NCI-H1930 (cell line): ENCODE measurements at places on chromosomes 2 and 18.

DNA sequence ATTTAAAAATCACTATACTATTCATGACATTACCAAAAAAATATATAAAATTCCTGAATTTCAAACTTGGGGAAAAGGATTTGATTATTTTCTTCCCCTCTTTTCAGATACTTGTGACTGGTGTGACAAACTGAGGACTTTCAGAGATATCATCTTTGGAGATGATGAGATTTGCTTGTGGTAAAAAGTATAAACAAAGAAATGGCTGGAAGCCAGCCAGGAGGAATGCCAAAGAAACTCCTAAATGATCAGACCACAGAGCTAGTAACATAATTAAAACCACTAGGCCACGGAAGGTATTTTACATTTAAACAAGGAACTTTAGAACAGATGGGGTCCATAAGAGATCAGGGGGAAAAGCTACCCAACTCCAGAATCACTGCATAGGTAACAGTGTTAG is 58.7 kb downstream of the PIGN start:
- DNase-seq, result no peak

- DNase-seq, result no peak
These were observed 448.2 kb upstream of the SETBP1 start for GRCh38 chr18:44232500-44232899.

DNA sequence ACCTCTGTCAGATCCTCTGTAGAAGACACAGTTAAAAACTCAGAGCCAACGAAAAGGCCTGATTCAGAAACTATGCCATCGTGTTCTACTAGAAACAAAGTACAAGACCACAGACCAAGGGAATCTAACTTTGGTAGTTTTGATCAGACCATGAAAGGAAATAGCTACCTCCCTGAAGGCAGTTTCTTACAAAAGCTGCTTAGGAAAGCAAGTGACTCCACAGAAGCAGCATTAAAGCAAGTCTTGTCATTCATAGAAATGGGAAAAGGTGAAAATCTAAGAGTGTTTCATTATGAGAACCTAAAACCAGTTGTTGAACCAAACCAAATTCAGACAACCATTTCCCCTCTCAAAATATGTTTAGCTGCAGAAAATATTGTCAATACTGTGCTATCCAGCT is 58.2 kb downstream of the FSIP2 start:
- DNase-seq, result no peak

- no peak for DNase-seq
These were observed 1.3 kb downstream of the EML6 start for GRCh38 chr2:54724560-54725342.

GRCh38 chr2:131023758-131024157 is 69.5 kb downstream of the FAM168B start:
- DNase-seq, result no peak

GRCh38 chr2:33437815-33438214 is 38.6 kb upstream of the RASGRP3 start:
- DNase-seq, result no peak

DNA sequence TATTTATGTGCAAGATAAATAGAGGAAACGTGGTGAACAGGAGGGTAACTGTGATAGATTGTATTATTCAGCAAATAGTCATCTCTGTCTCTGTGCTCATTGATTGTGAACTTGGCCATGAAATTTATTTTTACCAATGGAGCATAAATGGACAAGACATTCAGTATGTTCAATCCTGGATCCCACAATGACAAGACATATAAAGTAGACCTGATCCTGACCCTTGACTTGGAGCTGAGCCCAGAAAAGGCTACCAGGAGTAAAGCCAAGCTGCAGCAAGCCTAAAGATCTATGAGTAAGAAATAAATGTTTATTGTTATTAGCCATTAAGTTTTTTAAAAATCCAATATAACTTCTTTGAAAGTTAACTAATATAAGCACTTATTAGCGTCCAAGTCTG is 531.2 kb downstream of the PIK3C3 start:
- no peak for DNase-seq

GRCh38 chr2:54077088-54077900 is 38.1 kb upstream of the ACYP2 start:
- DNase-seq, result no peak

- DNase-seq, result no peak
These were observed 1078.5 kb upstream of the ZEB2 start for GRCh38 chr2:145598434-145598833.

GRCh38 chr2:72676341-72677025 is 149.3 kb downstream of the EXOC6B start:
- DNase-seq, result no peak

GRCh38 chr18:56197241-56197859 is 441.0 kb downstream of the TXNL1 start:
- DNase-seq, result no peak

DNA sequence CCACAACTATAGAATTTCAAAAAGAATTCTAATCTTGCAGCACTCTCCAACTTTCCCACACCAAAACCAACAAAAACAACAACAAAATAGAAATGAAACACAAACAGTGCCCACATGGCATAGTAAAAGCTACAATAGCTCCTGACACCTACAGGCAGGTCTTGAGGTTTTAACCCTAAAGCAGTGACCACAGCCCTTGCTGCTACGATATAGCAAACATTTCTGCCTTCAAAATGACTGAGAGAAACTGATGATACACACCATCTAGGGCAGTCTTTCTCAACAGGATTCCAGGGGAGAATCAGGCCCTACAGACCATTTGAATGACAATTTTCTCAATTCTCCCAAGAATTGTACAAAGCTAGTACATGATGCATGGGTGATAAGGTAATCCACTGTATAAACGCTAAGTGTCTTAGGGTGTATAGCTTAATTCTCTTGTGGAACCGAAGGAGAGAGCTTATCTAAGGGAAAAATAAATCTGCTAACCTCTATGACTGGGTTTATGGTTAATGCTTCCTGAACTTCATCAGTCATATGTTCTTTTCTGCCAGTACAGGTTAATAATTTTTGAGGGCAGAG is 46.5 kb downstream of the TRAK2 start:
- no peak for DNase-seq

DNA sequence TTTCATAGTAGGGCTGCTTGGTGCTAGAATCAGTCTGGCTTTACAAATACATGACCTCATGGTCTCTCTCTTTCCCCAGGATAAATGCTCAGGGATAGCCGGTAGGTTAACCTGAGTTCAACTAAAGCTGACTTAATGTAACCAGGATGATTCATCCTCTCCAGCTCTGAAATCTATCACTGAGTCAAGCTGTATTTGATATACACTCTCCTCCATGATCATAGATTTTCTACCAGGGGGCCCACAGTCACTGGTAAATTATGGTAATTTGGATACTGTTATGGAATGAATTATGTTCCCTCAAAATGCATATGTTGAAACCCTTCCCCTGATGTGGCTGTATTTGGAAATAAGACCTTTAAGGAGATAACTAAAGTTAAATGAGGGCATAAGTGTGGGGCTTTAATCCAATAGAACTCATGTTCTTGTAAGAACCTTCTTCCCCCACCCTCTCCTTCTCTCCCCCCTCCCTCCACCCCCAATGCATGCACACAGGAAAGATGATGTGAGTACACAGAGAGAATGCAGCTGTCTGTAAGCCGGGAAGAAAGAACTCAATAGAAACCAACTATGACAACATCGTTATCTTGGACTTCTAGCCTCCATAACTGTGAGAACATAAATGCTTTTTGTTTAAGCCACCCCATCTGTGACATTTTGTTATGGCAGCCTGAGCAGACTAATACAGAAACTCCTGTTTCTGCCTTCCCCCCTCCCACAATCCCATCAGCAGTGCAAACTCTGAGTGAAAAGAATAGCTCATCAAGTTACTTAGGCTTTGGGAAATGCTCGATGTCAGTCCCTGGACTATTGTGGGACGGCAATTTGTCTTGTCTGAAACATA is 134.9 kb upstream of the KYNU start:
- DNase-seq, result no peak

GRCh38 chr2:29777161-29777560 is 144.2 kb downstream of the ALK start:
- DNase-seq, result no peak

DNA sequence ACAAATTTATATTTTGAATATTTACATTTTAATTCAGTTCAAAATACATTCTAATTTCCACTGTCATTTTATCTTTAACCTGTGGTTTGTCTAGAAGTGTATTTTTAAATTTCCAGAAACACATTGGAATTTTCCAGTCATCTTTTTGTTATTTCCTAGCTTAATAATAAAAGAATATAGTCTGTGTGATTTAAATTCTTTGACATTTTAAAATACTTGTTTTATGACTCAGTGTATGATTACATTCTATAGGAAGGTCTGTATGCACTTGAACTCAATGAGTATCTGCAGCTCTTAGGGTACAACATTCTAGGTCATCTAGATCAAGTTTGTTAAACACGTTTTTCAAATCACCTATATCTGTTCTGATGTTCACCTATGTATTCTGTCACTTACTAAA is 88.3 kb upstream of the MBOAT2 start:
- no peak for DNase-seq

DNA sequence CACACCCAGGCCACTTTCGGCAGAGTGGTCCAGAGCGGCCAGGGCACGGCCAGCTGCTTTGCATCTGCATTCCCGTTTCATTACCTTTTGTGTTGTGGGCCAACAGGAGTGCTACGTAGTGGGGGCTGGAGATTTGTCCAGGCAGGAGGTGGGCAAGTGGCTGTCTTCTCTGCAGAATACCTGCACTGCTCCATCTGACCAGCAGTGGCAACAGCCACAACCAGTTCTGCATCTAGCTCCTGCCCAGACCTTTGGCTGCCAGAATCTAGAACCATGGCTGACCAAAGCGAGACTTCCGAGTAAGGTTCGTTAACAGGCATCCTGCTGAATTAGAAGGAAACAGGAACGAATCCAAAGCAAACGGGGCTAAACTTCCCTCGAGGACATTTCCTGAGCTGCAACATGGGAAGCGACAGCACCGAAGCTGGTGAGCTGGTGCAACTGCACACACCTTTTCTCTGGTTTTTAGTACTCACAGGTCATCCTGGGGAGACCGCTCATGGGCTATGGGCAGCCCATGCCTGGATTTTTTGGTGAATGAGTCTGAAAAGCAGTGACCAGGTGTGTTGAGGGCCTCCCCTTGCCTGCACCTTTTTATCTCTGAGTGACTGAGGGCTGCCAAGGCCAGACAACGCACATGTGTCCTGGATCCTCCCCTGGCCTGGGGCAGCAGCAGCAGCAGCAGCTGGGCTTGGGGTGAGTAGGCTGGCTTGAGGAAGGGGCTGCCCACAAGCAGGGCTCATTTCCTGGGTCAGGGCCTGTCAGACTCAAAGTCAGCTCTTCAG is 10.5 kb downstream of the GDF7 start:
- DNase-seq, result no peak

GRCh38 chr18:78092901-78093300 is 843.3 kb downstream of the GALR1 start:
- no peak for DNase-seq

DNA sequence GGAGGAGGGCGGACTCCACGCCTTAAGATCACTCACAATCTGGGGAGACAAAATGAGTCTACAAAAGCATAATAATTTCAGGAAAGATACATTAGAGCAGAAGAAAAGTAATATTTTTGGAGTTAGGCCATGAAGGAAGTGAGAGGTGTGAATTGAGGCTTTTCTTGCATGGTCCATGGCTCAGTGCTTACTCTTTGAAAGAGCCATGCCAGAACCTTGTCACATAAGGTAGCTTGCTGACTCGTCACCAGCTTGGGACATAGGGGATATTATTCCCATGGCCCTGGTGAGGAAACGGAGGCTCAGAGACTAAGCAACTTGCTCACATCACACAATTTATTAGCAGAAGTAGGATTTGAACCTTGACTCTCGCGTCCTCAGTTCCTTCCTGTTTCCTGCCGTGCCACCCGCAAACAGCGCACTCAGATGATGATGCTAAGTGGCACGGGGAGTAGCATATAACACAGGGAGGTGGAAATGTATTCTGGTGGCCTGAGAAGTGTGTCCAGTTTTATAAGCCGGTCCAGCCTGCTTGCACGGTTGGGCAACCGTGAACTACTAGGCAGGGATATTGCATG is 312.2 kb upstream of the EPAS1 start:
- no peak for DNase-seq

DNA sequence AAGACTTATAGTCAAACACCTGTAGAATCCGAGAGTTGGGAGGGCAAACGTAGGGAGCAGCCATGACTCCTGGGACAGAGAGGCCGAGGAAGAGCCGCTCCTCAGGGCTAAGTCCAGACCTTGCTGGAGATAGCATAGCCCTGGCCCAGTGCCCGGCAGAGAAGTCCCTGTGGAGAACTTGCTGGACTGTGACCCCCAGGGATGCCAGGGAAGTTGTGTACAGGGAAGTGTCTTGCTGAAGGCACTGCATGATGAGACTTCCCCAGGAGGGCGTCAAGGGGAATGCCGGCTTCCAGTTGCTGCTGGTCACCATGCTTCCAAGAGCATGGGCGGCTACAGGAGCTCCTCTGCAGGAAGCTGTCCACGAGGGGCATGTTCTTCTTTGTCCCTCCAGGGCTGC is 8.6 kb upstream of the CNDP1 start:
- no peak for DNase-seq

DNA sequence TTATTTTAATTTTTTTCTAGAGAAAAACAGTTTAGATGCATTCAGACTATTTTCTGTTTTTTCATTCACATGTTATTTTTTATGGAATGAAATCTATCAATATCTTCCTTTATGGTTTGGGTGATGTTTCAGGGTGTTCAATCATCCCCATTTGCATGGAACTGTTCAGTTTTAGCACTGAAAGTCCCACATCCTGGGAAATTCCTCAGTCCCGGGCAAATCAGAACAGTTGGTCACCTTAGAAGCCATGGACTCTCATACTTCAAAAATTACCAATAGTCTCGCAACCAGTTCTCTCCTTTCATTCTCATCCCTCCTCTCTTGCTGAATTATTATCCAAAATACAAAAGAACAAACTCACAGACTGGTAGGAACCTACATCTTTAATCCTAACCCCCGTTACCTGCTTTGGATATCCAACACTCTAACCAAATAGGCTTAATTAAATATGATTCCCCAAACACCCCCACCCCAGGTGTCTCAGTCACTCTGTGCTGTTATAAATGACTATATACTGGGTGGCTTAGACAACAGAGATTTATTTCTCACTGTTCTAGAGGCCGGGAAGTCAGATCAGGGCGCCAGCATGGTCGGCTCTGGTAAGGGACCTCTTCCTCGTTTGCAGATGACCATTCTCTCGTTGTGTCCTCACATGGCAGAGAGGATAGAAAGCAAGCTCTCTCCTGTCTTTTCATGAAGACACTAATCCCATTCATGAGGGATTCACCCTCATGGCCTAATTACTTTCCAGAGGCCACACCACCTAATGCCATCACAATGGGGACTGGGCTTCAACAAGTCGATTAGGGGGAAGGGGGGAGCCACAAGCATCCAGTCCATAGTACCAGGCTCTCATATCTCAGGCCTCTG is 57.7 kb upstream of the SLC1A4 start:
- DNase-seq, result no peak

DNA sequence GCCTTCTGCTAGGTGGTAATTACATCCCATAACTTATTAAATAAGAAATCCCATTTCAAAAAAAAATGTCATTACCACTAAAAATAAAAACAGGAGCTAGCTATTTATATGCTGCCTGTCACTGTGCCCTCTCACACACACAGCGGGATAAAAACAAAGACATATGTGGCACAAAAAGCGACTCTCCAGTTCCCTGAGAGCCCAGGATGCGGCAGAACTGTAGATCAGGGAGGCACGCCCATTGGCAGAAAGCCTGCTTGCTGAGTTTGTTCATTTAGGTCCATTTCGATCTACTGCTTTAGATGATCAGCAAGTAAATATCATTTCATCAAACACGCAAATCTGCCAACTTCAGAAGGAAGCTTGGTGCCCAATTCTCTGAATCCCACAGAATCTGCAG is 124.4 kb downstream of the TMEM163 start:
- no peak for DNase-seq
